Esophagus muscularis mucosa (tissue), 4 donors: ENCODE measurements at places on chromosomes 2 and 18. TPM values are rescaled to one million over a fixed set of nuclear protein-coding genes. Genes with fewer than 3 reads are reported as not detected.

DPP10 gene
- 6.6 TPM for total RNA-seq

C18orf54 gene
- total RNA-seq: 1.7 TPM

TMEM17 gene
- total RNA-seq: 3.8 TPM

C2orf81 gene
- total RNA-seq: 4.6 TPM

COL4A4 gene
- 9.6 TPM for total RNA-seq

SMYD5 gene
- total RNA-seq: 19.6 TPM

DQX1 gene
- not detected for total RNA-seq

SP140 gene
- 2.5 TPM for total RNA-seq

SAG gene
- total RNA-seq: not detected

ADAM23 gene
- 1.5 TPM for total RNA-seq

DSC2 gene
- total RNA-seq: 2.1 TPM

CD207 gene
- 0.26 TPM for total RNA-seq

CHRNG gene
- not detected for total RNA-seq

GKN2 gene
- total RNA-seq: not detected

- peaks cover 41% of the 10 kb centered on the region for H3K36me3 ChIP-seq
- H3K4me3 ChIP-seq: no peak overlapping the region
- no peak overlapping the region for H3K27ac ChIP-seq
- no peak for DNase-seq
- no peaks in the 10 kb centered on the region for H3K27me3 ChIP-seq
Observed at GRCh38 chr2:127061375-127062273, 45.3 kb downstream of the BIN1 start.

- H3K27me3 ChIP-seq: no peaks in the 10 kb centered on the region
- no peak for DNase-seq
- H3K4me3 ChIP-seq: no peak overlapping the region
- H3K27ac ChIP-seq: no peak overlapping the region
Observed at GRCh38 chr2:201827621-201828020, 21.3 kb downstream of the CDK15 start.

DNA sequence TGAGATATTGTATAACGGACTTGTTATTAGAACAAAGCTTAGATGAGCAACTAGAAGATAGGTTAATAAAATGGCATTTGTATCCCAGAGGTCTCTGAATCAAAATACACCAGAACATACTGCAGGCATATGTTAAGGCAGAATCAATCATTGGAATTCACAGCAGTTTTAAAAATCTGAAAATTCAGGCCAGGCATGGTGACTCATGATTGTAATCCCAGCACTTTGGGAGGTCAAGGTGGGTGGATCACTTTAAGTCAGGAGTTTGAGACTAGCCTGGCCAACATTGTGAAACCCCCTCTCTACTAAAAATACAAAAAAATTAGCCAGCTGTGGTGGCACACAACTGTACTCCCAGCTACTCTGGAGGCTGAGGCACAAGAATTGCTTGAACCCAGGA lies 405.2 kb downstream of the ZEB2 start:
- no peaks in the 10 kb centered on the region for H3K27me3 ChIP-seq
- no peak overlapping the region for H3K27ac ChIP-seq
- no peak for DNase-seq
- H3K4me3 ChIP-seq: no peak overlapping the region

DNA sequence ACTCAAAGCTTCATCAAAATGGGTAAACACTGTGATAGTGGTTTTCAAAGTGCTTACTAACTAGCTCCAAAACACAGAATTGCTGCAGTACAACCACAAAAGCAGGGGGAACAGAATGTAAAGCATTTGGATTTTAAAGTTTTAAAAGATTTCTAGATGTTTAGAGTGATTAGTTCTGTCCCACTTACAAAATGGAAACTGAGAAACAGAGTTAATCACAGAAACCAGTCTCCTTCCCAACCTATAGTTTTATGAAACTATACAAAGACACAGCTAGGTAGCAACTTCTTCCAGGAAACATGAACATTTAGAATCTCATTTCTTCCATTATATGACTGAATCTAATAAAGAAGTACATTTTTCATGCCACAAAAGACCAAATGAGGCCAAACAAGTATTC lies 73.8 kb upstream of the HNRNPA3 start:
- no peak overlapping the region for H3K4me3 ChIP-seq
- no peak overlapping the region for H3K27ac ChIP-seq
- H3K4me1 ChIP-seq: no peaks in the 10 kb centered on the region
- no peaks in the 10 kb centered on the region for H3K36me3 ChIP-seq
- H3K27me3 ChIP-seq: no peaks in the 10 kb centered on the region

- no peak for DNase-seq
- H3K27me3 ChIP-seq: no peaks in the 10 kb centered on the region
- H3K4me1 ChIP-seq: peaks cover 49% of the 10 kb centered on the region
- no peak overlapping the region for H3K27ac ChIP-seq
- no peak overlapping the region for H3K4me3 ChIP-seq
- no peaks in the 10 kb centered on the region for H3K36me3 ChIP-seq
Observed at GRCh38 chr2:230423851-230424458, 8.0 kb downstream of the SP100 start.

GRCh38 chr2:134386310-134386709 lies 132.4 kb downstream of the MGAT5 start:
- H3K4me1 ChIP-seq: no peaks in the 10 kb centered on the region
- H3K27me3 ChIP-seq: no peaks in the 10 kb centered on the region
- no peak for DNase-seq
- H3K4me3 ChIP-seq: no peak overlapping the region
- no peak overlapping the region for H3K27ac ChIP-seq

DNA sequence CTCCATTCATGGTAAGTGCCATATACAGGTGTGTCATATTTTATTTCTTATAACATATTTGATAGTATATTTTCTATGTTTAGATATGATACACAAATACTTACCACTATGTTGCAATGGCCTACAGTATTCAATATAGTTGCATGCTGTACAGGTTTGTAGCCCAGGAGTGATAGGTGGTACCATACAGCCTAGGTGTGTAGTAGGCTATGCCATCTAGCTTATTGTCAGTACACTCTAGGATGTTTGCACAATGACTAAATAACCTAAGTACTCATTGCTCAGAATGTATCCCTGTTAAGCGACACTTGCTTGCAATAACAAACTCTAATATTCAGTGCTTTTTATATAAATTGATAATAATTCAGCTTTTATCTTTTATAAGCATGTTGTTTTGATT lies 563.1 kb upstream of the LINC00305 start:
- no peaks in the 10 kb centered on the region for H3K27me3 ChIP-seq
- no peaks in the 10 kb centered on the region for H3K4me1 ChIP-seq
- H3K36me3 ChIP-seq: no peaks in the 10 kb centered on the region
- no peak for DNase-seq

GRCh38 chr2:152335016-152335725 lies at the start of gene FMNL2:
Gene FMNL2, plus strand, starts transcription at chr2:152335174.
- DNase-seq: peak; percentile 95
- H3K4me3 ChIP-seq: peak within 1 kb of the TSS; percentile 87
- peak within 1 kb of the TSS; percentile 82 for H3K27ac ChIP-seq

- H3K4me3 ChIP-seq: no peak overlapping the region
- H3K4me1 ChIP-seq: no peaks in the 10 kb centered on the region
- H3K36me3 ChIP-seq: no peaks in the 10 kb centered on the region
- H3K27me3 ChIP-seq: no peaks in the 10 kb centered on the region
- no peak for DNase-seq
Observed at GRCh38 chr2:128493880-128494279, 175.2 kb upstream of the HS6ST1 start.

GRCh38 chr2:39949131-39949530 lies 170.1 kb upstream of the THUMPD2 start:
- H3K4me3 ChIP-seq: no peak overlapping the region
- H3K27ac ChIP-seq: no peak overlapping the region
- H3K27me3 ChIP-seq: no peaks in the 10 kb centered on the region
- no peaks in the 10 kb centered on the region for H3K4me1 ChIP-seq
- no peak for DNase-seq

DNA sequence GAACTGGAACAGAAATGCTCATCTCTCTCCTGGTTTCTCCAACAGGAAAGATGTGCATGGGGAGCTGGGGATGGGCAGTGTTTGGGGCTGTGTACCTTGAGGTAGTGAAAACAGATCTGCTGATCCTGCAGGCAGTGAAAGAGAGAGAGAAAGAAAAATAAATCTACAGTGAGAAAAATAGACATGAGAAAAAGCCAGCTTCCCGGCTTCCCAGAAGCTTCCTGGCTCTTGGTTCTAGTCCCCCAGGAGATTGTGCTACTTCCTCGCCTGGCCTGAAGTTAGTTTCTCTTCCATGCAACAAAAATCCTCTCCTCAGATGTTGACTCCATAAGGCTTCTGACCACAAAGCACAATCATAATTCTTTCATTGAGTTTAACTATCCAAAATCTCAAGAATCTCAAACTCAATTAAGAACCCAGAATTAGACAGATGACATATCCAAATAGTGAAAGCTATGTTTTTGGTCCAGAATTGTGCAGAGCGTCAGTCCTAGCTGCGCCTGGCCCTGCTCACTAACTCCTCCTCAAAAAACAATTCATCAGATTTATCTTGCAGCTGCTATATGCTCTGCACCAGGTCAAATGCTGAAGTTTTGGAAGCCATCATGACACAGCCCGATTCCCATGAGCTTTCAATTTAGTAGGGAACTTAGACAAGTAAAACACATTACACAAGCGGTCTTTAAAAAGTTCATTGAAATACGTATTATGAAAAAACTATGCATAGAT lies 20.1 kb upstream of the NAB1 start:
- peaks cover 21% of the 10 kb centered on the region for H3K4me1 ChIP-seq
- no peaks in the 10 kb centered on the region for H3K27me3 ChIP-seq
- H3K27ac ChIP-seq: peak overlapping the region; percentile 82
- DNase-seq: no peak

DNA sequence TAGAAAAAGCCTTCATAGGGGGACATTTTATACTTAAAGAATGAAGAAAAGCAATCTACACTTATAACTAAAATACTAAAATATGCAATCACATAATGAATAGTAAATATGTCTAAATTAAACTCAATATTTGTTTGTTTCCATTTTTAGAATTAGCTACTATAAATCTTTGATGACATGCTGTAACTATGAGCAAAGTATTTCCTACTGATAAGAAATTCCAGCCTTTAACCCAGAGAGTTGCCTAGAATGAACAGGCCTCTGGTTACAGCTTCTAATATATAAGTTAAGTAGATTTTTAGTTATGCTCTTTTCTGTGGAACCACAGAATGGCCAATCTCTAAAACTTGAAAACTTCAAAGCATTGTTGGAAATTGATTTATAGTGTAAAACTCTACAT lies 1465.6 kb upstream of the ZEB2 start:
- no peaks in the 10 kb centered on the region for H3K36me3 ChIP-seq
- H3K4me3 ChIP-seq: no peak overlapping the region
- no peak for DNase-seq
- no peaks in the 10 kb centered on the region for H3K27me3 ChIP-seq
- H3K4me1 ChIP-seq: no peaks in the 10 kb centered on the region

GRCh38 chr2:219001100-219001576 lies 7.9 kb upstream of the CRYBA2 start:
- DNase-seq: no peak
- peaks cover 27% of the 10 kb centered on the region for H3K4me1 ChIP-seq
- no peak overlapping the region for H3K27ac ChIP-seq
- H3K36me3 ChIP-seq: no peaks in the 10 kb centered on the region
- peaks cover 43% of the 10 kb centered on the region for H3K27me3 ChIP-seq

DNA sequence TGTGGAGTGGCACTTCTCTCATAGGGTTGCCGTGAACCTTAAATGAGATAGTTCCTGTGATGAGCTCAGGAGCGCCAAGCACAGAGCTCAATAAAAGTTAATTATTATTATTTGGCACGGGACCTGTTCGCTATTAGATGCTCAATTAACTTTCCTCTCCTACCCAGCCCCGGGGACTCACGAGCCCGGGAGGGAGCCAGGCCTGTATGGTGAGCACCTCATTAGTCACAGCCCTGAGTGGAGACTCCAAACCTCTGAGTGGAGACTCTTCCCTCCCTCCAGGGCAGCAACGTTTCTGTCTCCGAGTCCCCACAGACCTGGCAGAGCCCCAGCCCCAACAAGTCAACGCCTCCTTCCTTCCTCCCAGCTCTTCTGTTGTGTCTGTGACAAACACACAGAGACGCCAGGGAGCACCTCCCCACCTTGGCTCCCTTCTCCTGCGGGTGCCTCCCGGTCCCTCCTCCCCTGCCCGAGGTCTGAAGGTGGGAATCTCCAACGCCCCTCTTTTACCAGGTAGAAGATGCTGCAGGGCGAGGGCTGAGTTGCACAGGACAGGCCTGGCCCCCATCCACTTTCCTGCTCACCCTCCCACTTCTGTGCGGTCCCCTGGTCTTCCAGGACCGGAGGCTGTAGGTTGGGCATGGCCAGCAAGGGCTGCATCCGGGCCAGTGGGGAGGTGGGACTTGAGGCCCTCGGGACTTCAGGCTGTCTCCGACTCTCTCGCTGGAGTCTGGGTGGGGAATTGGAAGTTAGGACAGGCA lies 52.7 kb upstream of the ODC1 start:
- no peak overlapping the region for H3K4me3 ChIP-seq
- DNase-seq: no peak
- no peaks in the 10 kb centered on the region for H3K27me3 ChIP-seq
- H3K27ac ChIP-seq: no peak overlapping the region

GRCh38 chr18:45637546-45638327 lies 22.5 kb downstream of the SLC14A2 start:
- H3K36me3 ChIP-seq: no peaks in the 10 kb centered on the region
- no peak overlapping the region for H3K4me3 ChIP-seq
- DNase-seq: no peak
- H3K27me3 ChIP-seq: no peaks in the 10 kb centered on the region
- peak overlapping the region; percentile 91 for H3K27ac ChIP-seq
- H3K4me1 ChIP-seq: peaks cover 8% of the 10 kb centered on the region

- no peaks in the 10 kb centered on the region for H3K4me1 ChIP-seq
- H3K36me3 ChIP-seq: no peaks in the 10 kb centered on the region
- DNase-seq: no peak
- no peak overlapping the region for H3K4me3 ChIP-seq
Observed at GRCh38 chr2:6475155-6475940, 390.4 kb downstream of the CMPK2 start.

DNA sequence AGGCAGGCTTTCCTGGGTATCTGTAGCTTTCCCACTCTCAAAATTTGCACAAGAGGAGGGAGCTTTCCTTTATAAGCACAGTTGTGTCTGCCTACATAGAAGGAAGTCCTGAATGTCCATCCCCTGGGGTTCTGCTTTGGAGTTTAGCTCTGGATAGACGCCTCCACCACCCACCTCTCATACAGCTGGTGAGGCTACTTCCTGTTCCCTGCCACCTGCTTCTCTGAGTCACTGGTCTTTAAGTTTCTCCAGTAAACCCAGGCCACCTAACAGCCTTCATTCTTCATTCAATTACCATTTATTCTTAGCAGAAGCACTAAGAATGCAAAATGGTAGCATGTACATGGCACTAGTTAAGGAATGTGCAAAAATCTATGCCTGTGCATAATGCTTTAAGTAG lies 407.8 kb downstream of the CDH2 start:
- H3K27ac ChIP-seq: no peak overlapping the region
- no peaks in the 10 kb centered on the region for H3K27me3 ChIP-seq
- no peak overlapping the region for H3K4me3 ChIP-seq
- no peak for DNase-seq
- no peaks in the 10 kb centered on the region for H3K4me1 ChIP-seq

GRCh38 chr18:42959528-42959927 lies 156.0 kb downstream of the RIT2 start:
- H3K4me1 ChIP-seq: no peaks in the 10 kb centered on the region
- no peak for DNase-seq
- H3K4me3 ChIP-seq: no peak overlapping the region
- no peaks in the 10 kb centered on the region for H3K27me3 ChIP-seq
- H3K36me3 ChIP-seq: no peaks in the 10 kb centered on the region
- H3K27ac ChIP-seq: no peak overlapping the region
